Ovary (tissue), 10 donors: ENCODE measurements at places on chromosomes 5 and 9. TPM values are rescaled to one million over a fixed set of nuclear protein-coding genes. Genes with fewer than 3 reads are reported as not detected.
A peak's percentile ranks its signal among the peaks of the same experiment; 100 is the strongest.

- DNase-seq: no peak
- no peak overlapping the region for H3K27ac ChIP-seq
- H3K36me3 ChIP-seq: no peaks in the 10 kb centered on the region
- no peaks in the 10 kb centered on the region for H3K27me3 ChIP-seq
- H3K4me3 ChIP-seq: no peak overlapping the region
Measured at GRCh38 chr5:11385251-11385900, 518.9 kb downstream of the CTNND2 start.

- no peaks in the 10 kb centered on the region for H3K27me3 ChIP-seq
- H3K4me3 ChIP-seq: no peak overlapping the region
- H3K27ac ChIP-seq: no peak overlapping the region
- H3K4me1 ChIP-seq: no peaks in the 10 kb centered on the region
- no peaks in the 10 kb centered on the region for H3K36me3 ChIP-seq
Measured at GRCh38 chr5:155046591-155046990, 33.0 kb downstream of the KIF4B start.

GRCh38 chr9:20426019-20426418, 196.3 kb downstream of the MLLT3 start:
- H3K27ac ChIP-seq: no peak overlapping the region
- no peaks in the 10 kb centered on the region for H3K4me1 ChIP-seq
- H3K36me3 ChIP-seq: no peaks in the 10 kb centered on the region

DNA sequence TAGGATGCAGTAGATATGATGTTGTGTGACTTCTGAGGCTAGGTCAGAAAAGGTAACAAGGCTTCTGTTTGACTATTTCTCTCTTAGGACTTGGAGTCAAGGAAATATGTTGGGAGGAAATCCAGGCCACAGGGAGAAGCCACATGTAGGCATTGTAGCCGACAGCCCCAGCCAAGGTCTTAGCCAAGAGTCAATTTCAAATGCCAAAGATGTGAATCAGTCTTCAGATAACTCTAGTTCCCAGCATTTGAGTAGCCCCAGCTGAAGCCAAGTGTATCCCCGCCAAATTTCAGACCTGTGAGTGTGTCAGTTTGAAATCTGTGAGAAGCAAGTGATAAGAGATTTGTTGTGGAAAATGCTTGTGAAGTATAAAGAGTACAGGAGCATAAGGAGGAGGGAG, 38.1 kb upstream of the ISL1 start:
- H3K27me3 ChIP-seq: no peaks in the 10 kb centered on the region
- no peak overlapping the region for H3K27ac ChIP-seq
- H3K4me1 ChIP-seq: no peaks in the 10 kb centered on the region
- H3K36me3 ChIP-seq: no peaks in the 10 kb centered on the region
- DNase-seq: no peak
- no peak overlapping the region for H3K4me3 ChIP-seq

DNA sequence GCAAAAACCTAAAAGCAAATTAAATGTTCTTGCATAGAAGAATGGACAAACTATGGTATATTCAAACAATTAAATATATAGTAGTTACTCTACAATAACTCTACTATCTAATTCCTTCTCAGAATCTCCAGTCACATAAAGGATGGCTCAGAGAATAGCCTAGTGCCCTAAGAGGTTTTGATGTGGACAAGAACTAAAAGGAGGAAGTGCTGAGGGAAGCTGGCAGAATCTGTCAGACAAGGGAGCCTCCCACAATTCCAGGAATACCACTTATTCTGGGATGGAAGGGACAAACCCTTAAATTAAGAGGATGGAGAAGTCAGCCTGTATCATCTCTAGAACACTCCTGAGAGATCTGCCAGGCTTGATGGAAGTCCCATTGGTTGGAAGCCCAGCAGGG, 30.4 kb downstream of the TNFSF8 start:
- DNase-seq: no peak
- no peaks in the 10 kb centered on the region for H3K4me1 ChIP-seq
- no peak overlapping the region for H3K27ac ChIP-seq
- H3K4me3 ChIP-seq: no peak overlapping the region

DNA sequence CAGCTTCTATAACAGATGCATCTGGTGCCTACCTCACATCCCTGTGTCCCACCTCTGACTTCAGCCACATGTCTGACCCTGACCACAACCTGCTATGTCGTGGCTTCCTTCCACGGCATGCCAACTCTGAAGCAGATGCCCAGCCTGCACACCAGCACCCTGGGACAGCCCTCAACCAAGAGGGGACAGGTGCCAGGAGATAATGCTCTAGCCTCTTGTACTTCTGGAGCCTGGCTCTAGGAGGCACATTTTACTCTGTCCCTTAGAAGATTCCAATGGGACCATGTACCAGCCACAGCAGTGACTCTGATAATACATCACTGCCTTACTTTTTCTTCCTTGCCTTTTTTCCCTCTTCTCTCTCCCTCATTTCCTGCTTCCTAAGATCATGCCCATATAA, 51.4 kb downstream of the EBF1 start:
- peaks cover 10% of the 10 kb centered on the region for H3K4me1 ChIP-seq
- DNase-seq: no peak
- no peaks in the 10 kb centered on the region for H3K27me3 ChIP-seq
- H3K4me3 ChIP-seq: no peak overlapping the region

DNA sequence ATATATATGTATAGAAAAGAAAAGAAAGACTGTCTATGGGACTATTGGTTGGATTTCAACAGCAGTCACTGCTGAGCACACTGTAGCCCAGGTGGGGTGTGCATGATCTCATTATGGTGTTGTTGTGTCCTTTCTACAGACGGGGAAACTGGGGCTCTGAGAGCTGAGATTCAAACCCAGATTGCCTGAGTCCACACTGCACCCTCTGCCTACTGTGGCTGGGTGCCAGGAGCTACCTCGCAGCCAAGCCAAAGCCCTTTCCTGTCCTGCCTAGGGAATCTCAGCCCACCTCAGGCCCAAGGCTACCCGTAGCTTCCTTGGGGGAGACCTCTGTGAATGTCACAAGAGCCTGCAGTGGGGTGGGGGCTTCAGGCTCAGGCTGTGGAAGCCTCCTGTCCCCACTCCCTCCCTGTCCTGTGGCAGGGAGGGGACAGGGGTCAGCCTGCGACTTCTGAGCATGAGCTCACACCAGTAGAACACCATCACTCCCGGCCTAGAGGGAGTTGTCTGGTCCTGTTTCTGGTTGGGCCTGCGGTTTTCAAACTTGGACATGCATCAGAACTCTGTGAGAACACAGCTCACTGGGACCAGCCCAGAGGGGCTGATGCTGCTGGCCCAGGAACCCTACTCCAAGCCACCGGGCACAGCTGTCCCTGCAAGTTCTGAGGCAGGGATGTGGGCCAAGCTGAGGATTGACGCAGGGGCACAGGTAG, 7.9 kb upstream of the NINJ1 start:
- no peaks in the 10 kb centered on the region for H3K36me3 ChIP-seq
- H3K4me1 ChIP-seq: no peaks in the 10 kb centered on the region
- no peaks in the 10 kb centered on the region for H3K27me3 ChIP-seq
- no peak for DNase-seq
- H3K27ac ChIP-seq: no peak overlapping the region

GRCh38 chr5:58115811-58116210, 344.1 kb downstream of the PLK2 start:
- H3K4me3 ChIP-seq: no peak overlapping the region
- no peaks in the 10 kb centered on the region for H3K36me3 ChIP-seq
- DNase-seq: no peak
- no peaks in the 10 kb centered on the region for H3K4me1 ChIP-seq
- H3K27ac ChIP-seq: no peak overlapping the region

GRCh38 chr9:85599540-85600105, 142.1 kb downstream of the AGTPBP1 start:
- H3K4me3 ChIP-seq: no peak overlapping the region
- DNase-seq: no peak
- H3K27me3 ChIP-seq: no peaks in the 10 kb centered on the region
- no peak overlapping the region for H3K27ac ChIP-seq
- no peaks in the 10 kb centered on the region for H3K4me1 ChIP-seq

- no peaks in the 10 kb centered on the region for H3K4me1 ChIP-seq
- H3K27me3 ChIP-seq: no peaks in the 10 kb centered on the region
- no peak overlapping the region for H3K27ac ChIP-seq
- no peak for DNase-seq
Measured at GRCh38 chr9:133023117-133023890, 7.5 kb upstream of the GTF3C5 start.

DNA sequence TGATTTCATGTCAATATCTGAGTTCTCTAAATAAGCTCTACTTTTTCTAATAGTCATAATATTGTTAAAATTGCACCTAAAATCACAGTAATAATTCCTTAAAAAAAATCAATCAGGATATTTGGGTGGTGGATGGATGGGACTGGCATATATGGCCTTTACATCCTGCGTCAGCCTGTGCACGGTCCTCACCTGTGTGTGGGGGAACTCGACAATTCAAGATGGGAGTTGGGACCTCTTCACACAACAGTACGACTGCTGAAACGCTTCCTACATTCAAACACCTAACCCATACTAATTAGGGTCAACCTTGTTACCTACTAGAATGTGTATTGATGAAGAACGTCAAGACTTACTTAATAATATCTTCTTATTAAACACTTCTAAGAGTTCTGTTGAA, 90.5 kb downstream of the OSMR start:
- no peak overlapping the region for H3K27ac ChIP-seq
- no peaks in the 10 kb centered on the region for H3K4me1 ChIP-seq
- no peak overlapping the region for H3K4me3 ChIP-seq
- no peaks in the 10 kb centered on the region for H3K27me3 ChIP-seq

- H3K36me3 ChIP-seq: no peaks in the 10 kb centered on the region
- H3K4me3 ChIP-seq: no peak overlapping the region
- no peak for DNase-seq
- H3K27ac ChIP-seq: peak overlapping the region; percentile 35
Measured at GRCh38 chr5:82106756-82107155, 134.9 kb downstream of the ATG10 start.

- no peaks in the 10 kb centered on the region for H3K27me3 ChIP-seq
- H3K36me3 ChIP-seq: no peaks in the 10 kb centered on the region
- H3K27ac ChIP-seq: no peak overlapping the region
Measured at GRCh38 chr9:106529616-106530015, 333.4 kb upstream of the ZNF462 start.

DNA sequence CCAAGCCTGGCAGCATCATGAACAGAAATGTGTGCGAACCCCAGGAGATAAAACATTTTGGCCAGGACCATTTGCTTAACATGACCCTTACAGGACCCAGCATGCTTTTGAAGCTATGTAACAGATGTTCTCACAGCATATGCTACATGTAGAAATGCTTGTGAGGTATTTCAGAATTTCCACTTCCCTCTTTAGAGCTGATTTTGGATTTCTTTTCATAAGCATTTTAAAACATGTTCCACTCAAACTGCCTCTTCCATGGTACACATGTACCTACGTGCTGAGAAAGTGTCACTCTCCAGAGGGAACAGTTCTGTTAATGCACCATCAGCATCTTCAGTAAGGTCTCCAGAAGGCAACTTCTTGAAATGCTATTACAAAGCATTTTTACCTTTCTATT, 15.7 kb upstream of the TSSK1B start:
- no peak overlapping the region for H3K4me3 ChIP-seq
- no peaks in the 10 kb centered on the region for H3K4me1 ChIP-seq
- H3K27ac ChIP-seq: no peak overlapping the region
- no peak for DNase-seq
- H3K36me3 ChIP-seq: no peaks in the 10 kb centered on the region

DNA sequence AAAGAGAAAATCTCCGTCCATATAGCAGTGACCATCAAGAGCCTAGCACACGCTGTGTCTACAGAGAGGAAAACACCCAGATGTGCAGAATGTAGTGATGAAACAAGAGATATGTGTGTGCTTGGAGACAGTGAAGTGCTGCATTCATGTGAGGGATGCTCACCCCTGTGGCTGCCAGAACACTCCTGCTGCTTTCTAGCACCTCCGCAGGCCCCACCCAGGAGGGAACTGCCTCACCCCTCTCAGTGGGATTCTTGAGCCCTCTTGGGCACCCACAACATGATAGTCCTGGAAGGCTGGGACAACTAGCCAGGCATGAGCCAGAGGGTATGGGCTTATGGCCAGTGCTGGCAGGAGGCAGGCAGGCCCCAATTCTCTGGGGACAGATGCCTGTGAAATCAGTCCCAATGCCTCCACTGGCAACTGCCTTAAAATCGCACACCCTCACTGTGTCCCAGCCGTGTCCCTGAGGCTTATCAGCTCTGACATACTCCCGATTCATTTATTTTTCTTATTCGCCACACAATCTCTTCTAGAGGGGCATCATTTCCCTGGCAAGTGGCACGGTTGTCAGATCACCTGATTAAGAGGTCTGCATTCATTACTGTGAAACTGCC, 73.2 kb upstream of the FSTL4 start:
- no peak for DNase-seq
- no peak overlapping the region for H3K27ac ChIP-seq
- H3K36me3 ChIP-seq: no peaks in the 10 kb centered on the region
- H3K4me3 ChIP-seq: no peak overlapping the region
- H3K4me1 ChIP-seq: no peaks in the 10 kb centered on the region

- no peaks in the 10 kb centered on the region for H3K4me1 ChIP-seq
- H3K27ac ChIP-seq: no peak overlapping the region
- no peak overlapping the region for H3K4me3 ChIP-seq
- H3K36me3 ChIP-seq: no peaks in the 10 kb centered on the region
- DNase-seq: no peak
Measured at GRCh38 chr5:58314356-58315210, 145.3 kb downstream of the PLK2 start.

GRCh38 chr9:76985581-76985980, 33.9 kb upstream of the FOXB2 start:
- H3K4me3 ChIP-seq: no peak overlapping the region
- no peaks in the 10 kb centered on the region for H3K27me3 ChIP-seq
- no peak overlapping the region for H3K27ac ChIP-seq
- DNase-seq: no peak
- H3K4me1 ChIP-seq: no peaks in the 10 kb centered on the region
- no peaks in the 10 kb centered on the region for H3K36me3 ChIP-seq

DNA sequence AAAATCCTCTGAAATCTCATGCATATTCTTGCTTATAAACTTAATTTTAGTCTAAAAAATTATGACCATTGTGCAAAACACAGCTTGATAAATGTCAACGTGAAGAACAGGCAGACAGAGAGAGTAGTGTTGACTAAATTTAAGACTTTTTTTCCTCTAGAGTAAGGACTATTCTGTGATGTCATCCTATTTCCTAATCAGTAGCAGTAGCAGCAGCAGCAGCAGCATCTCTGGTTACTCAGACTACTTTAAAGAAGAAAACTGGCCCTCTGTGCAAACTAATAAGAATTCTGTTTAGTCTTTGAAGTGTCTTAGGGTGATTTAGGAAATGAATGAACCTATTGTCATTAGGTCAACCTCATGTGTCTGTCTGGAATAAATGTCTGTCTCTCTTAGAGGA, 403.0 kb downstream of the HINT1 start:
- no peak overlapping the region for H3K4me3 ChIP-seq
- no peak for DNase-seq
- no peaks in the 10 kb centered on the region for H3K27me3 ChIP-seq

The CXXC5 gene
- 6.7 TPM for total RNA-seq

The DUSP1 gene
- total RNA-seq: 2,672 TPM

The PAPPA gene
- 2.3 TPM for total RNA-seq

The IL4 gene
- not detected for total RNA-seq

The MYOT gene
- total RNA-seq: not detected

The HMMR gene
- not detected for total RNA-seq

The GLDC gene
- 4.3 TPM for total RNA-seq

The PCDHGA12 gene
- 6.4 TPM for total RNA-seq
